ENCODE measurements at places on chromosomes 5 and 9. TPM values are rescaled to one million over a fixed set of nuclear protein-coding genes. Genes with fewer than 3 reads are reported as not detected.

CATSPER3 gene
- 1.4 TPM for polyA plus RNA-seq

PRRX2 gene
- polyA plus RNA-seq = 1.6 TPM

ACOT12 gene
- polyA plus RNA-seq = 0.72 TPM

DNA sequence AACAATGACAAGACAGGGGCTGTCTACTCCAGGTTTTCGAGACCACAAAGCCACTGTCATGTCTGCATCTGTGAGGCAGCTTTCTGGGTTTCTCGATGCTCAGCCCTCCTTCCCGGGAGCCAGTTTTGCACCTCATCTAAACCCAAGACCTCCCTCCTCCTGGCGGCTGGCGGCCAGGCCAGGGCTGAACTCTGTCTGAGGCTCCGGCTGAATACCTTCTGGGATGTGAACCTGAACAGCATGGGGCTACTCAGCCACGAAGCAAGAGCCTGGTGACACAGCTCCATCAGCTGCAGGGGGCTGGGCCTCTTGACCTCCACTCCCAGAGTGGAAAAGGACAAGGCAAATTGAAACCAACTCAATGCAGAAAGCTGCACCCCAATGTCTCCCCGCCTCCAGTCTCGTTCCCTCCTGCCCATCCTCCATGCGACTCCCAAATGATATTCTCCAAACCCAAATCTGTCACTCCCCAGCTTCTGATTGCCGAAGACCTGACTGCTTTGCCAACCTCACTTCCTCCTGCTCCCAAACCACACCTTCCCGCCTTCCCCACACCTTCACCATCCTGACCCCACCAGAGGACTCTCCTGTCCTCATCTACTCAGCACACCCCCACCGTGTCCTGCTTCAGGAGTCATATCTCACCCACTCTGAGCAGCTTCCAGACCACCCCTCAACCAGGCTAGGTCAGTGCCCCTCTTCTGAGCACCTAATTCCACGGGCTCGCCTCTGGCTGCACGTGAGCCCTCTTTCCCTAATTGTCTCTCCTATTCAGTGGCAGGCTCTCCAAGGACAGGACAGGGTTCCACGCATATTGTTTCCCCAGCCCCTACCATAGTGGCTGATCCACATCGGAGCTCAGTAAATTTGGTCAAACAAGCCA is 4.5 kb downstream of the ANKS6 start:
- peak; percentile 46 for DNase-seq

GRCh38 chr5:88045931-88046461 is 222.6 kb downstream of the TMEM161B start:
- DNase-seq = no peak

GRCh38 chr5:103353581-103353980 is 95.0 kb downstream of the MACIR start:
- DNase-seq = no peak

- DNase-seq = no peak
Observed at GRCh38 chr5:33073881-33074327, 362.8 kb downstream of the NPR3 start.

- DNase-seq = no peak
Observed at GRCh38 chr5:159430361-159431012, 100.2 kb upstream of the IL12B start.

DNA sequence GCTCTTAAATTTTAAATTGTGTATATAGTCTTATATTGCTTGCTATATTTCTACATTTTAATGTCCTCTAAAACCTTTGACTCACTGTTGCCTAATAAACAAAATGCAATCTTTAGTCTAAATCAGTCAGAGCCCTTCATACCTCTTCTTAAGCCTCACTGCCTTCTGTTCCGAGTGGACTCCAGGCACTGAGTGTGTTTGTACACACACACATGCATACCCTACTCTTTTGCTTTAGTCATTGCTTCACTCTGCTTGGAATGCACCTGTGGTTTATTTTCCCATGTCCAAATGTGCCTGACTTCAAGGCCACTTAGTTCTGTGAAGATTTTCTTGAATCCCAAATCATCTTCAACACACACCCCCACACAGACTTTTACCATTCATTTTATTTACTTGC is 60.9 kb downstream of the SLC12A2 start:
- no peak for DNase-seq

DNA sequence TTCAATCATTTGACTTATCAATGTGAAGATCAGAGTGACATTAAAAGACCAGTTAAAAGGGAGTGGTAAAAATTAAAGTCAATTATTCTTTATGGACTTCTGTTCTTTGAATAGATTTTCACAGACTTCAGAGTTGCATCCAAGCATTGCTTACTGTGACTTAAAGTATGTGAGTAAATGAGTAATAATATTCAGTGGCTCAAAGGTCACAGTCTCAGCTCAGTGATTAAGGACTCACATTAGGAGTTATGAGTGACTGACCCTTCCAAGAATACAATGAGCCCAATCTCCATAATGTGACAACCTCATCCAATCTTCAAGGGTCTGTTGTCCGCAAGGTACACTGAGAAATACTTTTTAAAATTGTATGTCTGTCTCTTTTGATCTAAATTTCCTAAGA is 811.2 kb downstream of the BRINP1 start:
- DNase-seq = no peak

DNA sequence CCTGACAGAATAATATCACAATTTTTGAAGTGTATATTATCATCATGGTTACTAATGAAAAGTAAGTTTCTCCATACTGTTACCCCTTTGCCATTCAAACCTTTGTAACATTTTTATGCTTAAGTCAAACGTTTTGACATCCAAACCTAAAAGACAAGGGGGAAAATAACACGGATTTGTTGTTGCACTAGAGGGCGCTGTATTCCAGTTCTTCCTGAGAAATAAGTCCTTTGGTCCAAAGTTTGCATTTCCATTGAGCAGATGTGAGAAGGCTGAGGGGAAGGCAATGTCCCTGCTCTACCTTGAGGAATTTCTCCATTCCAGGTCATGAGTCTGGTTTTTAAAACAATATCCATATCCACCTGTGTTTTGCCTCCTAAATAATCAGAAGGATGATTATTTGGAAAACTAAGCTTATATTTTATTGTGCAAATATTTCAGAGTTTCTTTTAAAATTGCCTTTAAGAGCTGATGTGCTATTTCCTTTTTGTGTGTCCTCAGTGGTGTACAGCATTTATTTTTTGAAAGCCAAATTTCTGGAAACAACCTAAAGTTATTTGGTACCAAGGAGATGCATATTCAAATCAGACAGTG is 9.7 kb downstream of the LECT2 start:
- peak; percentile 64 for DNase-seq

DNA sequence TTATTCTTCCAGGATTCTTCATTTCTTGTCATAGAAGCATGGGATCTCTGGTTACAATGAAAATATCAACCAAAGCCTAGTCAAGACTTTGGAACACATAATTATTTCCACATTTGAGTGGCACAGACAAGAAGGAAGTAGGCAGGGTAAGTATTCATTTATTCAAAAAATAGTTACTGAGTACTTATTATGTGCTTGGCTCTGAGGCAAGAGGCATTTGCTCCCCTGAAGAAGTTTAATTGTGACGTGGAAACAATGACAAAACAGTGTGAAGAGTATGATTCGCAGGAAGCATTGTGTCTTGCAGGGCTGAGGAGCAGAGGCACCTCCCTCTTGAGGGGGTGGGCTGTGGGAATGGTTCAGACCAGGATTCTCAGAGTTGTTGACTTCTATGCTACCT is 45.0 kb upstream of the TNFSF15 start:
- no peak for DNase-seq

GRCh38 chr9:79149585-79149984 is 422.2 kb upstream of the TLE4 start:
- DNase-seq = no peak

GRCh38 chr5:95647886-95648860 is 1.6 kb downstream of the RFESD start:
- no peak for DNase-seq

- DNase-seq = no peak
Observed at GRCh38 chr9:2125906-2126305, 110.8 kb downstream of the SMARCA2 start.

DNA sequence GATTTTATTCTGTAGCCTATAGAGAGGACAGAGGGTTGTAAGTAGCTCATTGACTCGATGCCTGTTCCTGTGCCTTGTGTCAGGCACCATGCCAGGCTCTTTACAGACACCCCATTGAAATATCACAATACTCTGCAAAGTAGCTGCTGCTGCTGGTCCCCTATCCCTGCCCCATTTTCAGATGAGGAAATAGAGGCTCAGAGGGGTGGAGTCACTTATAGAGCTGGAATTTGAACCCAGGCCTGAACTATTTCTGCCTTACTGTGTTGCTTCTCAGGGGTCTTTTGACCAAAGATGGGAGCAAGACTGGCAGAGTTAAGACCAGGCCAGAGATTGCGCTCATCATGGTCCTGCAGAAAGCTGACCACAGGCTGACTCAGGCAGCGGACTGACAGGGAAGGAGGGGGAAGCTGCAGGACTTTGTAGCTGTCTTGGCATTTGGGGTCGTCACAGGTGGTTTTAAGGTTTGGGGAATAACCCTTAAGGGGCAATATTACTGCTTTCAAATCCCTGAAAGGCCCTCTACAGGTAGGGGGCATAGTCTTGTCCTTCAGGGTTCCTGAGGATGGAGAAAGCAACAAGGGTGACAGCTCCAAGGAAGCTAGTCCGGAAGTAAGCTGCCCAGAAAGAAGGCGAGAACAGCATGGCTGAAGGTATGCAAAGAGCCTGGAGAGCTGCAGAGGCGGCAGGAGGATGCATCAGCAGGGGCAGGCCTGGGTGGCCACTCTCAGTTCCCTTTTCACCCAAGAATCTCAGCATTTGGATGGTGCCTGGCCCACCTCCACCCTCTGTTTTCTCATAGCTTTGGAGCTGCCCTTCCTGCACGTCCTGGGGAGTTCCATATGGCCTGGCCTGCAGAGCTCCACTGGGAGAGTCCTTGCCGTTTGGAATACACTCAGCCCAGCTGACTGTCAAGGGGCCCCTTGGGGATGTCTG is 18.3 kb upstream of the NDST1 start:
- no peak for DNase-seq

Measured in large intestine (tissue), 12 donors.